ENCODE measurements at places on chromosomes 11 and 22. TPM values are rescaled to one million over a fixed set of nuclear protein-coding genes. Genes with fewer than 3 reads are reported as not detected.

Gene GGTLC3
- not detected for total RNA-seq

DNA sequence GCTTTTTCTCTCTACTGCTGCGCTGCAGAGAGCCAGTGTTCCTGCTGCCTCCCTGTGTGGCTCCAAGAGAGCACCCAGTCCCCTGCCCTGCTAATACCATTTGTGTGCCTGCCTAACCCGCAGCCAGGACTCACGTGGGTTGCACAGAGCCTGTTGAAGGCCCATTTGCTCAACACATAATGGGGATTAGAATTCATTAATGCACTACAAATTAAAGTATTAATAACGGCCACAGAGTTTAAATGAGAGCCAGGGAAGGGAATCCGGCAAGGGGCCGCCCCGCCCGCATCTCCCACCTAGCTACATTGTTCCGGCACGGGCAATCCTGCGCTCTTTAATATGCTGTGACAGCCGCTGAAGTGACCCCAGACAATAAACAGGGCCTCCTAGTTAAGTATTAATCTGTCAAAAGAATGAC lies 211.3 kb downstream of the NXPE2 start:
- no peak for DNase-seq

DNA sequence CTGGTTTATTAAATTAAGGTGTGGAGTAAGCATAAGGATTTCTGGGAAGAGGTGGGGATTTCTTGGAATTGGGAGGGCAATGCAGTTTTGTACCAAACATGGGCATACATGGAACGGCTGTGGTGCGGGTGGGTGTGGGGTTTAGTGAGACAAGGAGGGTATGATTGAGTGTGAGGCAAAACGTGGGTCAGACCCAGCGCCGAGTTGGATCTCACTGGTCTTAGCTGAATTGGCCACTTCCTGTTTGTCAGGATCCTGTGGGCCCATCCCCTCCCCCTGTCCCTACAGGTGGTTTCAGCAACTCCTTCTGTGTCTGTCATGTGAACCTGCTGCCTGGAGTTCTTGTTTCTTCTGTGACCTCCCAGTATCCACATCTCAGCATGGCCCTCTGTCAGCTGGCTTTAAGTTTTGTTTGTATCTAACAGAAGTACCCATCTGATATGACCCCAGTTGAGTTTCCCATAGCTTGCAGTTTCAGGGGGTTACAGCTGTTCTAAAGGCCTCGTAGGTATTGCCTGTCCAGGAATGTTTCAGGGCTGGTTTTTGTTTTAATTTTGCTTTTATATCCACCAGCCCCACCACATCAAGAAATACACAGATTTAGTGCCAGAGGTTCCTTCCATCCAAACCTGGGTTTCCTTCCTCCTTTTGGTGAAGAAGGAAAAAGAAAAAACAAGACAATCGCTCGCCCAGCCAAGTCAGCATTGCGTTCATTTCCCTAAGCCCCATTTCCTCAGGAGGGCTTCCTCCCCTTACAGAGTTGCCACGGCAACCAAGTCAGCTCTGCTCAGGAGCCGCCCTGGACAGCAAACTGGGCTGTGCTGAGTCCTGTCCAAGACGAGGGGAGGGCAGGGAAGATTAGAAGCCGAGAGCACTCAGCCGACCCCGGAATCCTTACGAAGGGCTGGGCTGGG lies 6.0 kb downstream of the APOL1 start:
- DNase-seq = no peak

Gene GPHA2
- not detected for total RNA-seq

Gene DKK3
- total RNA-seq = not detected

All from HT-29 (cell line).